AG09309 (cell line): ENCODE measurements at places on chromosomes 16 and 17.

DNA sequence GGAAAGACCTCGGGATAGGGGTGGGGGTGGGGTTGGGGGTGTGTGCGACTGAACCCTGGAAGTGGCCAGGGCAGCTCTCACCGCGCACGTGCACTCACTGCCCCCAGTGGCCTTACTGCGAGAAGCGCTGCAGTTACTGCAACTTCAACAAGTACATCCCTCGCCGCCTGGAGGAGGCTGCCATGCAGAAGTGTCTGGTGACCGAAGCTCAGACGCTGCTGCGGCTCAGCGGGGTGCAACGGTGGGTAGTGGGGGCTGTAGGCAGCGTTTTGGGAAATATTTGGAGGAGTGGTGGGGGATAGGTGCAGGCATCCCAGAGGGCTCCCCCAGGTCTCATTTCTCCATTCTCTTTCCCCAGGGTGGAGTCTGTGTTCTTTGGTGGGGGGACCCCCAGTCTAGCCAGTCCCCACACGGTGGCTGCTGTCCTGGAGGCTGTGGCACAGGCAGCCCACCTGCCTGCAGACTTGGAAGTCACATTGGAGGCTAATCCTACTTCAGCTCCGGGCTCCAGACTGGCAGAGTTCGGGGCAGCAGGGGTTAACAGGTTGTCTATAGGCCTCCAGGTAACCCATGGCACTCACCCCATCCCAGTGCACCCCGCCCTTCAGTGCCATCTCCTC is 972 bp downstream of the RSAD1 start:
- DNase-seq = no peak

GRCh38 chr17:65531256-65532100 is 30.0 kb downstream of the AXIN2 start:
- no peak for DNase-seq

- no peak for DNase-seq
Measured at GRCh38 chr16:89323120-89323960, 105.8 kb downstream of the ZNF778 start.

GRCh38 chr16:4744555-4745273 is 10.4 kb downstream of the DNAAF8 start:
- no peak for DNase-seq

DNA sequence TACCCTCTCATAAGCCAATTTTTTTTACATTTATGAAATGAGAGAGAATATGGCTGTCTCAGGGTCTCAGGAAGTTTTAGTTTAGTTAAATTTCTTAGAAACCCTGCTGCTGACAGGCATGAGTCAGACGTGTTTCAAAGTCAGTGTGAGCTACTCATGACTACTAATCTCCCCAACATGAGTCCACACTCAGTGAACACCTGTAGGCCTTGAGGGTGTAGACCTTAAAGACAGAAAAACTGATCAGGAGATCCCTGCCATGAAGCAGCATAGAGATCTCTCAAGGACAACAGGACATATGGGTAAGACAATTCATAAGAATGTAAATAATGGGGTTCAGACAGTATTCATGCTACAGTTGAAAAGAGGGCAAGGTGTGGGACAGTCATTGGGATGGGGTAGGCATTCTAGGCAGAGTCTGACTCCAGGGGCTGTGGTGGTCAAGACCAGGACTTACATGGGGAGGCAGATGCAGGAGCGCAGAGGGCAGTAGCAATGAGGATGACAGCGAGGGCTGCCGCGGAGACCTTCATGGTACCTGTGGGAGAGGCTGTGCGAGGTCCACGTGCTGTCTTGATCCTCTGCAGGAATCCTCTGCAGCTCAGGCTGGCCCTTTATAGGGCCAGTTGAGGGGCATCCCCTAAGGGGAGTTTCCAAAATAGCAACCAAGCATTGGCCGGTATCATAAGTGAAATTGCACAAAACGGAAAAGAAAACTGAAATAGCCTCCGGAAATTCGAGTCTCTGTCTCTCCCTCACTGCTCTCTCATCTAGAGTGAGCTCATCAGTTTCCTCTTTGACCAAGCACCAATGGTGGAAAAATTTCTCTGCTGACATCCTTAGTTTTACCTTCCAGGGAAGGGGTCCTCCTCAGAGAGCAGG is at the start of gene CCL5:
Gene CCL5, minus strand, starts transcription at position 588 of the 882 bp plus-strand sequence.
- no peak for DNase-seq

GRCh38 chr17:50318501-50319285 is 27.2 kb upstream of the XYLT2 start:
- no peak for DNase-seq

- DNase-seq = no peak
Measured at GRCh38 chr17:49969134-49969759, at the start of gene DLX4. Gene DLX4, plus strand, starts transcription at chr17:49969190. Its CDS starts 279 bp downstream, at chr17:49969469.

DNA sequence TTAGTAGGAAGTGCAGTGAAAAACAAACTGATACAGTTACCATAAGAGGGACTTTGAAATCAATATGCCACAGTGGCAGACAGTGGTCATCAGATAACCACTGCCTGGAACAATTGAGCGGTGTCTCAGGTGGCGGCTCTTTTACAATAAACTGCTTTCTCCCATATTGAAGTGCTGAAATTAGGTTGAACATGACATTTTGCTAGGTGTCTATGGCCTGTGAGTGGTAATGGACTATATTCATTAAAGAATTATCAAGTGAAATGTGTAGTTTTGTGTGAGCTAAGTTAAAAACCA is 214.7 kb downstream of the RPTOR start:
- no peak for DNase-seq

DNA sequence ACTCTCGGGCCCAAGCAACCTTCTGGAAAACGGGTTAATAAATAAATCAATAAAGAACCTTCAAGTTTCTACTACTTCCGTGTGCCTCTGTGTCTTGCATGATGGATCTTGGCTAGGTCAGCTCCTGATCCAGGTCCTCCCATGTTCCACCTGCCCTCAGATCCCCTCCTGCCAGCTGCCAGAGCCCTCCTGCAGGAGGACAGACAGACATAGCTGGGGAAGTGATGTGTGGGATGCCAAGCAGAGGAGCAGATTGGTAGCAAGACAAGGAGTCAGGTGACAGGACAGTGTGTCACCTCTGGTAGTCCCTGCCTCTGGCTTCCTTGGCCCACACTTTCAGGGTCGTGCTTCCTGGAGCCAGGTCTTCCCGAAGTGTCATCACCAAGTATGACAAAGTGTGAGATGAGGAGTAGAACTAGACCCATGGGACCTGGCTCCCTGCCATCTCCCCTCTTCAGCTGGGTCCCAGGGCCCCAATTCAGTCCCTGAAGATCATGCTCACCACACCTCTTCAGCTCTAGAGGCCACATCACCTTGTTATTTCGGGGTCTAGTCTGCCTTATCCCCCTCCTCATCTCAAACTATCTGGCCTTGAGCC is 1.0 kb upstream of the EPN3 start:
- no peak for DNase-seq

GRCh38 chr16:75063549-75064088 is 53.0 kb downstream of the LDHD start:
- no peak for DNase-seq

DNA sequence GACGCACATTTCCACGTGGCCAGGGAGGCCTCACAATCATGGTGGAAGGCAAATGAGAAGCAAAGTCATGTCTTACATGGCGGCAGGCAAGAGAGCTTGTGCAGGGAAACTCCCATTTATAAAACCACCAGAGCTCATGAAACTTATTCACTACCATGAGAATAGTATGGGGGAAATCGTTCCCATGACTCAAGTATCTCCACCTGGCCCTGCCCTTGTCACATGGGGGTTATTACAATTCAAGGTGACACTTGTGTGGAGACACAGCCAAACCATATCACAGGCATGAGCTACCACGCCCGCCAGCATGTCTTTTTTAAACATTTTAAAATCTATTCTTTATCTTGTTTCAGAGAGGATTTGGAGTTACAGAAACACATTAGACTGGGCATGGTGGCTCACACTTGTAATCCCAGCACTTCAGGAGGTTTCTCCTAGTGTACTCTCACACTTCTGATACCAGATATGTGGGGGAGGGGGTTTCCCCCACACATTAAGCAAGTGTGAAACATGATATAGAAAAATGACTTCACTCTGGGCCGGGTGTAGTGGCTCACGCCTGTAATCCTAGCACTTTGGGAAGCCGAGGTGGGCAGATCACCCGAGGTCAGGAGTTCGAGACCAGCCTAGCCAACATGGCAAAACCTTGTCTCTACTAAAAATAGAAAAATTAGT is 5.6 kb upstream of the ATMIN start:
- no peak for DNase-seq

GRCh38 chr17:34712481-34713195 is 133.3 kb downstream of the TMEM132E start:
- no peak for DNase-seq

GRCh38 chr17:12227547-12227946 is 206.9 kb downstream of the MAP2K4 start:
- DNase-seq = no peak
